Muscle of back (tissue), 13 donors: ENCODE measurements at places on chromosomes 6 and 20.

GRCh38 chr20:37388831-37389230 lies 42.9 kb downstream of the SRC start:
- no peak for DNase-seq

DNA sequence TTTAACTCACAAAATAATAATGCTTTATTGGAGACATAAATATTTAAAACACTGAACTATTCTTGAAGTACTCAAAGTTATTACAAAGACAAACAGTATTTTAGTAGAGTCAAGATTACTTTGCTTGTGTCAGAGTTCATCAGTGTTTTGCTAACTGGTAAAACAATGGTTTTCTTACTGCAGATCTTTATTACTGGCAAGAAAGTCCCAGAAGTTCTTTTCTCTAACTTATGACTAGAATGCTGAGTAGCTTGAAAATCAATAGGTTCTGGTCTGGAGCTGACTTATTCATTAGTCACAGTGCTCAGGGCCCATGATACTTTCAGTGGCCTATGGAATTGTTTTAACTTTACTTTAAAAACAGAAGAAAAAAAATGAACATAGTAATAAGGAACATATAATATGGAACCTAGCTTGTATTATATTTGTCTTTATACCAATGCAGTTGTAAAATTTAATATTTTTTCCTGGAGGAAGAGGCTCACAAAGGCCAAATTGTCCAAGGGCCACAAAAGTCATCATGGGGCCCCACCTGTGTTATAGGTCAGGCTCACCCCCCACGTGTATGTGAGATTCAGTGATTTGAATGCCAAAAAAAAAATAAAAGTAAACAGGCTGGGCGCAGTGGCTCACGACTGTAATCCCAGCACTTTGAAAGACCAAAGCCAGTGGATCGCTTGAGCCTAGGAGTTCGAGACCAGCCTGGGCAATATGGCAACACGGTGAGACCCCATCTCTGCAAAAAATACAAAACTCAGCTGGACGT lies 53.3 kb downstream of the PLEKHG1 start:
- DNase-seq: no peak

GRCh38 chr20:48129345-48129942 lies 344.2 kb upstream of the SULF2 start:
- peak; percentile 83 for DNase-seq

DNA sequence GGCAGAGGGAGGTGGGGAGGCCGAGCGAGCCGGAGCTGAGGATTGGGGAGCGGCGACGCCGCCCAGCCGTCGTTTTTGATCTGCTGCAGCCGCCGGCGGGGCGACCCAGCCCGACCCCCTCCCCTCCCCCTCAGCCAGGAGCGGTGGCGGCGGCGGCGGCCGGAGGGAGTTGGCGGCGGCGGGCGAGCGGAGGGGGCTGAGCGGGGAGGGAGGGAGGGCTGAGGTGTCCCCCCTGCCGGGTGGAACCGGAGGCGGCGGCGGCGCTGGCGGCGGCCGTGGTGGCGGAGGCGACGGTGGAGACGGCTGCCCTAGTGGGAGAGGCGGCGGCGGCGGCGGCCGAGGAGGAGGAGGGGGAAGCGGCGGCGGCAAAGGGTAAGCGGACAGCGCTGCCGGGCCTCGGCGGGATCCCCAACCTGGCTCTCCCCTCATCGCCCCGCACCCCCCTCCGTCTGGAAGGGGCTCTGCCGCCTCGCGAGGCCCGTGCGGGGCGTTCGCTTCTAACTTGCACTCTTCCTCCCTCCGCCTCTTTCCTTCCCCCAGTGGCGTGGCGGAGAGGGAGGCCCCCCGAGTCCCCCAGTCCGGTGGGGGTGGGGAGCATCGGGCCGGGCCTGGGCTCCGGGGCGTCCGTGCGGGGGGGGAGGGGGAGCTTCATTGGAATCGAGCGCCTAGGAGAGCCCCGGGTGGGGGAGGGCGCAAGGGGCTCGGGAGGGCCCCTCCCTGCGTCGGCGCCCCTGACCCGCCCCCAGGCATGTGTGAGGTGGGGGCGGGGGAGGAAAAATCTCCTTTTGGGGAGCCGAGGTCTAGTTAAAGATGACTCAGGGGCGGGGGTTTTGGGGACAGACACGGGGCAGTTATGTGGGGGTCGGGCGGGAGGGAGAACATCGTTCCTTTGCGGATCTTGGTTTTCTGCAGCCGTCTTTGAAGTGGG lies at the start of gene TAB2:
TAB2 (plus strand) TSS at position 69 of the 928 bp plus-strand sequence. CDS start 52,286 bp downstream, outside the sequence.
- DNase-seq: peak; percentile 26

- DNase-seq: peak; percentile 6
Measured at GRCh38 chr6:104789770-104790190, 69.9 kb downstream of the HACE1 start.

GRCh38 chr6:108068618-108069017 lies 5.9 kb downstream of the OSTM1 start:
- DNase-seq: no peak

DNA sequence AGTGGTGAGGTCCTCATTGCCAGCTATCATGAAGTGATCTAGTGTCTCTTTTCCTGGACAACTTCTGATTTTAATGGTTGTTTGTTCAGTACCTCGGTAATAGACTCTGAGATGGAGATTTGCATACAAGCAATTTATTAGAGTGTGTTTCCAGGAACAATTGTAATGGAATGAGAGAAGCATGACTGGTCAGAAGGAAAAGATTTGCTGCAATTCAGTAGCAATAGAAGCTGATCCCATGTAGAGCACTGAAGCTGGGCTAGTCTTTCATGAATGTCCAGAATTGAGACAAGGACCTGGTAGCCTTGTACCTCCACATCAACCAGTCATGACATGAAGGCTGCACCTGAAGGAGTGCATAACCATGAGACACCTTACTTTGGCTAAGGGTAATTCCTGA lies 526.5 kb downstream of the NKAIN2 start:
- DNase-seq: no peak

- DNase-seq: peak; percentile 40
Measured at GRCh38 chr20:431012-431904, 23.2 kb downstream of the RBCK1 start.

GRCh38 chr20:63328026-63328700 lies 33.0 kb downstream of the CHRNA4 start:
- DNase-seq: no peak

DNA sequence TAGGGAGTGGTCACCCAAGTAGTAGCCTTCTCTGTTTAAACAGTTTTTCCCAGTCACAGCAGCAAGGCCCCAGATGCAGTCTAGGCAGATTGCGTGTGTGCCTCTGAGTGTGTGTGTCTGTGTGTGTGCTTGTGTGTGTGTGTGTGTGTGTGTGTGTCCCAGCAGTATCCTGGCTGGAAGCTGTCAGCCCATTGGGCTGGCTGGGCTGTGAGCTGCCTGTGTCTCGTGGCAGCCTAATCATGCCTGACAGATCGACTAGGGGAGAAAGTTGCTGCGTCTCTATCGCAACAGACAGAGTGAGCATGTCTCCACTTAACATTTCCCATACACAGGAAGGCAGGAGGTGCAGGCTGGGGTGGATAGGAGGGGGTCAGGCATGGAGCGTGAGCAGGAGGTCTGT lies 42.9 kb upstream of the LRFN2 start:
- no peak for DNase-seq

DNA sequence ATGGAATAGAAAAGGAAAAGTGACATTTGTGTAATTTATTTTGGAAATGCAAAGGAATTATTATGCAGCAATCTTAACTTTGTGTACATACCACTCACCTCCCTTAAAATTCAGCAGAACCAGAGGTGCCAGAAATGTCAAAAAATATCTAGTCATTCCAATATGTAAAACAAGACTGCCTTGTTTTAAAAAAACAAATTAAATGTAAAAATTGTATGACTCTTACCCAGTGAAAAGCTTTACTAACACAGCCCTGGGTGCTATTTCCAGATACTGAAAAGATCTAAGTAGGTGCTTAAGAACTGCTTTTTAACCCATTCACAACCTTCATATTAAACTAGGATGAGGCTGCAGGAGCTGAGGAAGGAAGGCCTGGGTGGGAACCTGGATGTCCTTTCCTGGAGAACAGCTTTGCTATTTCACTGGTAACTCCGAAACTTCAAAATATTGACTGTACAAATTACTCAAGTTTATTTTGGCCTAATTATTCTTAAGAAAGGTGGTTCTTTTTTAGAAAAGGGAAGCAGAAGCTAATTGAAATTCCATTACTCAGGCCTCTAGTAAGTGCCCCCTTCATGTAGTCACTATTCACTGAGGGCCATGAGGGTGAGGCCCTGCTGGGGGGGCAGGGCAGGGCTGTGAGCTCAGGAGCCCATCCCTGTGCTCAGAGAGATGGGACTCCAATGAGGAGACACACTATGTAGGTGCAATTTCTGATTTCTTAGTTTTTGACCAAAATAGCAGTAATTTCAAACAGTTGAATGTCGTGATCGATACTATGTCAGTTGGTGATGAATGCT lies 139.6 kb downstream of the MAP3K4 start:
- no peak for DNase-seq

GRCh38 chr6:44787254-44787834 lies 399.8 kb downstream of the CDC5L start:
- no peak for DNase-seq

GRCh38 chr6:111710911-111711310 lies 105.2 kb upstream of the TRAF3IP2 start:
- no peak for DNase-seq

GRCh38 chr20:63342561-63343459 lies 18.3 kb downstream of the CHRNA4 start:
- no peak for DNase-seq
